ENCODE measurements at places on chromosomes 12 and 14.
A peak's percentile ranks its signal among the peaks of the same experiment; 100 is the strongest.

GRCh38 chr12:130160711-130161231, 1.5 kb upstream of the FZD10 start:
- DNase-seq = no peak

DNA sequence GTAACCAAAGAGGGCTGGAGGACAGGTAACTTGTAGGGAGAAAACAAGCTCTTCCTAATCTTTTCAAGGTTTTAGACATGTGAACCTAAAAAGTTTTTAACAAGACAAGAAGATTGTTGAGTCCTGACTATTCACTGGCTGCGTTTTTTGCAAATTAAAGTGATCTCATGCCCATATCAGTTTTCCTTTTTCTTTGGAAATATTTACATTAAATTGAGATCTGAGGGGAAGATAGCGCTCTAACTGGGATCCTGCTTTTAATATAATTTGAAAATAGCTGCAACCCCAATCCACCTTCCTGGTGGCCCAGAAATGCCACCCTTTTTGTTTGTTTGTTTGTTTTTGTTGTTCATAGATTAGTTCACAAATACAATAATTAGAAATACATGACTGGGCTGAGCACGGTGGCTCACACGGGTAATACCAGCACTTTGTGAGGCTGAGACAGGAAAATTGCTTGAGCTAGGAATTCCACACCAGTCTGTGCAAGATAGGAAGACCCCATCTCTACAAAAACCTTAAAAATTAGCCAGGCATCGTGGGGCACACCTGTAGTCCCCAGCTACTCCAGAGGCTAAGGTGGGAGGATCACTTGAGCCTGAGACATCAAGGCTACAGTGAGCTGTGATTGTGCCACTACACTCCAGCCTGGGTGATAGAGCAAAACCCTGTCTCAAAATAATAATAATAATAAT, 2.4 kb upstream of the SSTR1 start:
- no peak for DNase-seq

DNA sequence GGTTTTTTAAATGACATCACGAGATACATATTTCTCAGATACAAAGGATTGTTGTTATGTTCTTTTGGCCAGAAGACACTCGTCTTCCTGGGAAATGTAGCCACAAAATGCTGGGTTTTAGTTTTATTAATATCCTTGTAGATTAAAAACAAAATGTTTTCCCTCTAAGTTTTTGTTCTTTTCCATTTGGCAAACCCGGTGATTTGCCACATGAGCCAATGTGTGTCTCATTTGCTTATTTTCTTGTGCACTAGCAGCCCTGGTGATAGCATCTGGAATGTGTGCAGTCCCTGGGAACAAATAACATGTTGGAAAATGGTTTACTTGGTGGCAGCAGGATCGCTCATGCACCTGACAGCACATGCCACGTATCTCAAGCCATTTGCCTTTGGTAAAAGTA, 61.0 kb downstream of the HMGA2 start:
- no peak for DNase-seq

DNA sequence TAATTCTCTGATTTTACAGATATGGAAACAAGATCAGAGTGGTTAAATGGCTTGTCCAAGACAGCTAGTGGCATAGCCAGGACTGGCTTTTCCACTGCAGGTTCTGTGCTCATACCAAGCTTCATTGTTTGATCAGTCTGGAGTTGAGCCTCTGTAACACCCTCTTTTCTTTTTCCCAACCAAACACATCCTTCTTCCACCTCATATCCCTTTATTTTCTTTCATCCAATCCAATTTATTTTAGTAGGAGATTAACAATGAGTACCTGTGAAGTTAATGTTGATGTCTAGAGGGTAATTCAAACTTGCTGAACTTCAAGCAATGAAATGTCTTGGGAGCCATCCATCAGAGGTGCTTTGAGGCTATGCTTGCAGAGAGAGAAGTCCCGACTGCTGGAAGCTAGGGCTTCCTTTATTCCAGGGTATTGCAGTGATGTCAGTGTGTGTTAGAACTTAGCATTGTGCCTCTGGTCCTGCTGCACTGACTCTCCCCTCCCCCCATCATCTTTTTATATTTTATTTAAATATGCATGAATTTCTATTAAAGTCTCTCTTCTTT, 452.1 kb upstream of the PDE3A start:
- DNase-seq = no peak

GRCh38 chr12:62834406-62834805, 100.5 kb downstream of the PPM1H start:
- DNase-seq = no peak

- peak; percentile 81 for DNase-seq
Measured at GRCh38 chr14:105853089-105853906, 326.9 kb downstream of the TMEM121 start.
